ENCODE measurements at places on chromosomes 1 and 21.

DNA sequence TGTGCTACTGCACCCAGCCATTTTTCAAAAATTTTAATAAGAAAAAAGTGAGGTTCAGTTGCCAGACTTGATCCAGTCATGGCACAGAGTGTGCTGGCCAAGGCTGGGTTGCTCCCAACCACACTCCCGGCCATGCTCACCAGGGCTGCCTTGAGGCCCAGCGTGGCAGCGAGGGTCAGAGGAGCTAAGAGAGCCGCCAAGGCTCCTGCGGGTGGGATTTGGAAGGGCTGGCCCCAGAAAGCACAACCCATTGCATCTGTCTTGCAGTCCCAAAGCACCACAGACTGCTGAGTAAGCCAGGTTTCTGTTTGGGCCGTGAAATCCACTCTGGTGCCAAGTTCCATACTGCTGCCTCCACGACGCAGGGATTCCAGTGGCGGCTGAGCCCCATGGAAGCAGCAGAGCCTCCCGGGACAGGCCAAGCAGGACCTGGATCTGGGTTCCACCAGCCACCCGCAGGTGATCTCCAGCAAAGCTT lies 22.6 kb downstream of the ZBTB17 start:
- no peak for DNase-seq

DNA sequence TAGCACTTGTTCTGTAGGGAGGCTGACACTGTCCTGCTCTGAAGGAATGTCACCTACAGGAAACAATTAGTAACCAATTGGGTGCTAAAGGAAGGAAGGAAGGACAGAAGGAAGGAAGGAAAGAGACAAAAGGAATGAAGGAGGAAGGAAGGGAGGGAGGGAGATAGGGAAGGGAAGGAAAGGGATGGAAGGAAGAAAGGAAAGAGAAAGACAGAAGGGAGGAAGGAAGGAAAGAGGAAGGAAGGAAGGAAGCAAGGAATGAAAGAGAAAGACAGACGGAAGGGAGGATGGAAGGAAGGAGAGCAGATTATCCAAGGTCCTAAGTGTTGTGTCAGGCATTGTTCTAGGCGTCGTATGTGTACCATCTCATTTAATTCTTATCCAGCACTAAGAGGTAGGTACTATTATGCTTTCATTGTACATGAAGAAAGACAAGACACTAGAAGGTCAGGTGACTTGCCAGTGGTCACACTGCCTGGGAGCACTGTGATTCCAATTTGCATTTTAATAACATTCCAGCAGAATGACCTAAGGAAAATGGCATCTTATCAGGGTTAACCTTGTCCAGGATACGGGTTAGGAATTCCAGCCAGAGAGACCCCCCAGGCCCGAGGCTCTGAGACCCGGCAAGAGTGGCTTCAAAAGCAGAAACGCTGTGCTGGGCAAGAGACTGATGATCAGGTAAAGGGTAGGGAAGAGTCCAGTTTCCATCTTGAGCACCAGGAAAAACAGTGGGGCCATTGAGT lies 29.6 kb downstream of the CLIC6 start:
- DNase-seq: no peak

DNA sequence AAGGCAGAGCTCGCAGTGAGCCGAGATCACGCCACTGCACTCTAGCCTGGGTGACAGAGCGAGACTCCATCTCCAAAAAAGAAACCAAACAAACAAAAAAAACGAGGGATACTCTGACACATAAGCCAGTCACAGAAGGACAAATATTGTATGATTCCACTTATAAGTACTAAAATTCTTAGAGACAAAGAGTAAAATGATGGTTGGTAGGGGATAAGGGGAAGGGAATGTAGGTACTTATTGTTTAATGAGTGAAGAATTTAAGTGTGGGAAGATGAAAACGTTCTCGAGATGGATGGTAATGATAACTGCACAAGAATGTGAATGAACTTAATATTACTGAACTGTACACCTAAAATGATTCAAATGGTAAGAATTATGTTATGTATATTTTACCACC lies 66.7 kb upstream of the GUCA2A start:
- no peak for DNase-seq

DNA sequence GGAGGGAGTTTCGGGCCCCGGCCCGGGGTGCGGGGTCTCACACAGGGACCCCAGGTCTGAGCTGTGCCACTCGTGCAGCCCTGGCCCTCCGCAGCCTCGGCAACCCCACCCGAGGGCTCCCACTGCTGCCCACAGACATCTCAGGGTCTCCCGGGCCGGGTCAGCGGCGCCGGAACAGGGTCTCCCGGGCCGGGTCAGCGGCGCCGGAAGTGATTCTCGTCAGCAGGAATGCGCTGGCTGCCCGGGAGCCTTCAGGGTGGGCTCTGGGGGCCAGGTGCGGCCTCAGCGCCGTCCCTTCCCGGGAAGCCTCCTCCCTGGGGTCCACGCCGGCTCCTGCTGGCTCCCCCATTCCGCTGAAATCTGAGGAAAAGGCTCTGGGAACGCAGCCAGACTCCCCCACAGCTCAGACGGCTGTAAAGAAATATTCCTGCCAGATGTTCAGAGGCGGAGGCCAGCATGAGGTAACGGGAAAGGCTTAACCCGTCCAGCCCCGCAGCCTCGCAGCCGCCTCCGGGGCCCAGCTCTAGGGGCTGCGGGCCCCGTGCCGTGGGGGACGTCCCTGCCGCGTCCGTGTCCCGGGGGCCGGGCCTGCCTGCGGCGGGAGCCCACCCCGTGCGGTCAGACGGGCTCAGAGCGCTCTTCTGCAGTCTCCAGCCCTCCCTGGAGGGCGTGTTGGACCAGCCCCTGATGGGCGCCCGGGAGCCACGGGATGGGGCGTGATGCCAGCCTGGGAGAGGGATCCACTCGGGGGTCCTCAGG lies 8.7 kb upstream of the COL6A1 start:
- DNase-seq: no peak

Measured in CD4-positive, alpha-beta T cell treated with Interferon gamma for 1 hour (primary cell).